ENCODE measurements at places on chromosomes 6 and 20.

DNA sequence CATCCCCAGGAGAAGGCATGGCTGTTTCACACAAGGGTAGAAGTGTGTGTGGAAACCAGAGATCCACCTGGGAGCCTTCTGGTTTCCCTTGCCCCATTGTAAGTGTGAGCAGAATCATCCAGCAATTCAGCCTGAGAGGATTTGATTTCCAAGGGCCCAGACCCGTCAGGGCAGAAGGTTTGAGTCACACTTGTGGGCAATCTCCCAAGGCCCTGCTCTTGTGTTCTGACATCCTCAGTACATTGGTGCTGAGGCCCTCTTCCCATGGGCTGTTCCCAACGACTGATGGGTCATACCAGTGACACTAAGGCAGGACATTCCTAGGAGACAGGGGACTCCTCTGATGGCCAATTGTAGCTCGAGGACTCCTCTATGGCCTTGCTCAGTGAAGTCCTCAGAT is 58.2 kb upstream of the POLR1H start:
- no peak overlapping the region for H3K27ac ChIP-seq
- no peak for DNase-seq
- no peaks in the 10 kb centered on the region for H3K4me1 ChIP-seq
- no peaks in the 10 kb centered on the region for H3K27me3 ChIP-seq

- H3K27ac ChIP-seq: no peak overlapping the region
- H3K36me3 ChIP-seq: no peaks in the 10 kb centered on the region
- no peaks in the 10 kb centered on the region for H3K27me3 ChIP-seq
- no peak overlapping the region for H3K4me3 ChIP-seq
- no peak for DNase-seq
- H3K4me1 ChIP-seq: no peaks in the 10 kb centered on the region
These were observed 62.7 kb downstream of the MEI4 start for GRCh38 chr6:77715588-77715987.

GRCh38 chr6:44076356-44077213 is 50.7 kb downstream of the MRPL14 start:
- no peaks in the 10 kb centered on the region for H3K36me3 ChIP-seq
- no peak overlapping the region for H3K4me3 ChIP-seq

- H3K4me3 ChIP-seq: no peak overlapping the region
- no peak for DNase-seq
- peaks cover 97% of the 10 kb centered on the region for H3K36me3 ChIP-seq
- H3K4me1 ChIP-seq: no peaks in the 10 kb centered on the region
- no peak overlapping the region for H3K27ac ChIP-seq
- no peaks in the 10 kb centered on the region for H3K27me3 ChIP-seq
These were observed 24.0 kb downstream of the PGM3 start for GRCh38 chr6:83169106-83169505.

DNA sequence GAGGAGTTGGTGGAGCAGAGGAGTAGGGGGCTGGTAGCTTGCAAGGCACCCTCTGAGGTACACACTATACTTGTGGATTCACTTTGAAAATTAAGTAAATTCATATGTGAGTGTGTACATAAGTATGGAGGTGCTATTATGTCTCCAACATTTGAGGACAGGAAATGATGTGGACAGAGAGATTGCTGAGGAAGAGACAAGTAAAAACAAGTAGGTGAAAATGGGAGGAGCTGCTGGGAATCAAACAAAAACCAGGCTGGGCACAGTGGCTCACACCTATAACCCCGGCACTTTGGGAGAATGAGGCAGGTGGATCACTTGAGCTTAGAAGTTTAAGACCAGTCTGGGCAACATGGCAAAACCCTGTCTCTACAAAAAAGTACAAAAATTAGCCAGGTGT is 69.2 kb upstream of the LYRM2 start:
- H3K4me3 ChIP-seq: no peak overlapping the region
- H3K27me3 ChIP-seq: no peaks in the 10 kb centered on the region
- H3K36me3 ChIP-seq: peaks cover 86% of the 10 kb centered on the region
- no peak overlapping the region for H3K27ac ChIP-seq
- no peak for DNase-seq
